ENCODE measurements at places on chromosomes 2 and 18.

DNA sequence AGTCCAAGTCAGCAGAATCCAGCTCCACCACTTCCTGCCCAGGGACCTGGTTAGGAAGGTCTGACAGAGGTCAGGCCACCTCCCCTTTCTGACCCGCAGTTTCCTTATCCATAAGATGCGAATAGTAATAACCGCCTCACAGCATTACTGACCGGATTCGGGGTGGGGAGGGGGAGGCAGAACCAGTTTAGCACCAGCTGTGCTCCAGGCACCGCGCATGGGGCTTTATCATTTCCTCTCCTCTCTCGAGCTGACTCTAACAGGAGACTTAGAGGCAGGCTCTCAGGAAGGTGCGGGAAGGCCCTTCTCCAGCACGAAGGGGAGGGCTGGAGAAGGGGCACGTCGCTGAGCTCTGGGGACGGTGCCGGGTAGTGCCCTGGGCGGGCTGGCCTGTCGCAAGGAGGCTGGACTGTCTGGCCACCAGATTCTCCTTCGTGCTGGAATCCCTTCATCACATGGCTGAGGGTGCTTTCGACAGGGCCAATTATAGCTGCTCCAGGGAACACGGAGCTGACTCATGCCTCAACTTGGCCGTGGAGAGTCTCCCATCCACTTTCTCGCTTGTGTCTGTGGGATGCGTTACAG, 5.7 kb downstream of the EHD3 start:
- DNase-seq = no peak

GRCh38 chr2:239374896-239375277, 25.9 kb downstream of the HDAC4 start:
- DNase-seq = no peak

DNA sequence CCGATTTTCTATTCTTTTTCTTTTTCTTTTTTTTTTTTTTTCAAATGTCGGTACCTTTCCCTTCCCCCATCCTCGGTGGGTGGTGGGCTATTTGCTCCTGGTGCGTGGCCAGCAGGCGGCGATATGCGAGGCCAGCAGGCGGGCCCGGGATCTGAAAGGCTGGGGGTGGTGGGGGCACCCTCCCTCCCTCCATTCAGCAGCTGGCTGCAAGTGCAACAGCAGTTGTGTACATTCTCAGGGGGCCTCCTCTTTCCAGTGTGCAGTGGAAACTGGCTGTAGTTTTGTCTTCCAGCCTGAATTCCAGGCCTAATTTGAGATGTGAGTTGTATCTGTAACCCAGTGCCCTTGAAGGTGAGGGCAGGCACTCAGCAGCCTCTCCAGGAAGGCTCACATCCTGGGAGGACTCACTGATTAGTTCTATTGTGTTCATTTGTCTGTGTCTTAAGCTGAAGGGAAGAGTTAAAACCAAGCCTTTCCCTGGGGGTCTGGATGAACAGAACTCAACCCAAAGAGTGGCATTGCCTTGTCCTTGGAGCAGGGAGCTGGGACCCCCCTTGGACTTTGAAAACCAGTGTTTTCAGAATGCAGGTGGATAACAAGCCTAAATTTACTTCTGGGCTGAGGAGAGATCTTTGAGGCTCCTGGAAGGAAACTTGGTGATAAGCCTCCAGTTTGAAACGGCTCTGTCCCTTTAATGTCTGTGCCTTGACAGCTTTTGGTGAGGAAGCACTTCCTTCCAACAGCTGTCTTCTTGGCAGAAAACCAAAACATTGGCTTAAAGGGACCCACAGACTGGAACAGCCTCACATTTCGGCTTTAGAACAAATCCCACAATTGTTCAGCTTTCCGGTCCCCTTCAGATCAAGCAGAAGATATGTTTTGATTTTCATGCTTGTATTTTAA, 3.3 kb downstream of the MYCN start:
- DNase-seq = peak; percentile 72

GRCh38 chr2:68031542-68032160, 31.2 kb downstream of the C1D start:
- DNase-seq = no peak

GRCh38 chr18:45412577-45412976, 202.7 kb upstream of the SLC14A2 start:
- no peak for DNase-seq

DNA sequence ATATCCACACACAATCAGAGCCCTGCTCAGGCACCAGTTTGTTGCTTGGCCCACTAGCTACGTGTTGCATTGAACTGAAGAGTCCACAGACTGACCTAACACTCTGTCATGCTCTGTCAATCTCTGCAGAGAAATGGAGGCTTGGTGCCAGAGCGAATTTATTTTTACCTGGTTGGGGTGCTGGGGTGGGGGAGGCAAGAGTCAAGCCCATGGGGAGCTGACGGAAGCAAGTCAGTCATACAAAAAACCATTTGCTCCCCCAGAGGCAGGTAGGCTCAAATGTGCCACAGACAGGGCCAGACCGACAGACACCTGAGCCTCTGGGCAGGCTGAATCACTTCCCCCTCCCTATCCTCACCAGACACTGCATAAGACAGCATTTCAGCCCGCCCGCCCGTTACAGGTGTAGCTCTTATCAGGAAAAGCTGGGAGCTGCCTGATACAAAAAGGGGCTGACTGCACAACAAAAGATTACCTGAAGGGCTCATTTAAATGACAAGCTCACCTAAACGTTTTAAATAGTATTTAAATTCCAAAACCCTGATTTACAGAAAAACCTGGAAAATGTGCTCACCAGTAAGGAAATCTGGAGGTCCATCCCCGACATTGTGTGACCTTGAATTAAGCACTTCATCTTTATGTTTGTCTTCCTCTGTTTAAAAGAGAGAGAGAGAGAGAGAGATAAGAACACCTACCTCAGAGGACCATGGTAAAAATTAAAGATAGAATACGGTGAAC, 2.1 kb upstream of the PCBP1 start:
- no peak for DNase-seq

DNA sequence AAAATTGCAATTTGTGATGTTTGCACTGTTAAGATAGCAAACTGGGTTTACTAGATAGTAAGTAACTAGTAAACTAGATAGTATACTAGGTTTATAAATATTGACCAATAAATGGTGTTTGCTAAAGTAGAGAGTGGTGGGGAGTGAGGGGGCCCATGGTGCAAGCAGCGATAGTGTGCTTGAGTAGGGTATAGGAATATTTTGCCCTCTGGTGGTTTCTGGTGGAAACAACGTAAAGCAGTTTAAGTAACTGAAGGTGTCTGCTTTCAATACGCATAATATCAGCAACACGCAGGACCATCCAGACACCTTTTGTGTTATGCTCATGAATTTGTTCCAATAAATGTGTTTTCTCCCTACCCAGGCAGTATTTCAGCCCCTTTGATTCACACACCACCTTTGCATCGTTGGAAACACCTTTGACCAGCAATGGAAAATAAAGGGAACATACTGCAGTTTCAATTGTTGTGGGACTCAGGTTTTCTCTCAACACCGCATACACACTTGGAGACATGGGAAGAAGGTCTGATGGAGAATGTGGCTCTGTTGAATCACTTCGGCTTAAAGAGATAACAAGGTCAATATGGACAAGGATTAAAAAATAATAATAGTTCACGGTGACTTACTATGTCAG, 16.7 kb upstream of the STAT1 start:
- DNase-seq = no peak

DNA sequence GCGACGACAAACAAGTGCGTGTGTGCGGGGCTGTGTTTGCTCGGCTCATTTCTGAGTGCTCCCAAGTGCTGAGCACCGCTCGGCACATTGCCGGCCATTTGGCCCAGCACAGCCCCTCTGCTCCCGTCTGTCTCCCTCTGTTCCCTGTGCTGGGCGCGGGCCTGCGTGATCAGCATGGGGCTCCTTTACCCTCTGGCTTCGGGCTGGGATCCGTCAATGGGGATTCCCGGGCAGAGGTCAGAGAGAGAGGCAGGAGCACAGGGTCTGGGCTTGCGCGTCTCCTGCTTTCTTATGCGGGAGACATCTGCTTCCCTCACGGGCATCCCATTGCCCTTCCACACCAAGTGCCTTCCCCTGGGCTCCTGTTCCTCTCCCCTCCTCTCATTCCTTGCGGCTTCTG, 234.0 kb downstream of the ACKR3 start:
- no peak for DNase-seq

GRCh38 chr2:169823996-169824372, 721 bp downstream of the METTL5 start:
- no peak for DNase-seq
